ENCODE measurements at places on chromosomes 11 and 22. TPM values are rescaled to one million over a fixed set of nuclear protein-coding genes. Genes with fewer than 3 reads are reported as not detected.

DNA sequence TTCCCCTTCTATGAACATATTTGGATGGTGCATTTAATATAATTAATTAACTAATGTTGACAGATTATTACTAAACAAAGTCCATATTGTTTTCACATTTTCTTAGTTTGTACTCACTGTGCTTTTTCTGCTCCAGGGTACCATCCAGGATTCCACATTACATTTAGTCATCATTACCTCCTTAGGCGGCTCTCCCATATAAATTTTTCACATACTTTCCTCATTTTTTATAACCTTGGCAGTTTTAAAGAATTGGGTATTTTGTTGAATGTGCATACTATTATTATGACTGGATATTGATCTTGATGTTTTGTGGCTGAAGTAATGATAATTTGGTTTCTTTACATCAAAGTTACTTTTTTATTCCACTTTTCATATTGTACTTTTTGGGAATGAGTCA lies 755.6 kb upstream of the ANO3 start:
- DNase-seq, result no peak

DNA sequence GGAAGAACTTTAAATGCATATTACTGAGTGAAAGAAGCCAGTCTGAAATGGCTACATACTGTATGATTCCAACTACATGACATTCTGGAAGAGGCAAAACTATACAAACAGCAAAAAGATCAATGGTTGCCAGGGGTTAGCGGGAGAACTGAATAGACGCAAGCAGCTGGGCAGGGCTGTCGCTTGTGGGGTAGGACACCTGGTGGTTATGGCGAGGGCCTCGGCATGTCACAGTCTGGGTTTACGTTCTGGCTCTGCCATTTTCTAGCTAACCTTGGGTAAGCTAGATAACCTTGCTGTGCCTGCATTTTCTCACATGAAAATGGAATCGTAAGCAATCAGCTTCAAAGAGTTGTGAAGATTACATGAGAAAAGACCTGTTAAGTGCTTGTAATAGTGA lies 55.2 kb upstream of the SYT13 start:
- DNase-seq, result no peak

DNA sequence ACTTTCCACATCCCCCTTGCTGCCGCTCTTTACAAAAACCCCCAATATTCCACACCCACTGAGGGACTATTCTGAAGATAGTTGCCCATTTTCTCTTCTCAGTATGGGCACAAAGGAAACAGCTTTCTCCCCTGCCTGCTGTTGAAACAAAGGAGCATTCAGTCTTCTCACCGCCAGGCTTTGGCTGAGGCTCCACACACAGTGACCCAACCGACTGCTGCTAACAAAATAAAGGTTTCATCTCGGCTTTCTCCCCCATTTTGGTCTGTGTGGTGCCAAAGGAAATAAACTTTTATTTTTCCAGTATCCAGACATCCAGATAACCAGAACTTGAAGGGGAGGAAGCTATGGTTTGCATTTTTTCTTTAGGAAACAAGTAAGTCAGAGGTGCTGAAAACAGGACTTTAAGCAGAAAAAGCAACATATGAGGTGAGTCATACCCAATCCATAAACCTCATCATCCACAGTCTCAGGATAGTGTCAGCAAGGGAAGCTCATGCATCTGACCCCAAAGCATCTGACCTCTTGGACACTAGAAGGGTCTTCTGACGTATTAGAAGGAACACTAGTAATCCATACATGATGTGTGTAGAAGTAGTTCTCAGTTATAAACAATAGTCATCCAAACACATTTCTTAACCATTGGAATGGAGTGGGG lies 6.4 kb downstream of the CLMP start:
- DNase-seq, result no peak

GRCh38 chr11:78265326-78265725 lies 76.6 kb downstream of the USP35 start:
- DNase-seq, result no peak

The ENTHD1 gene
- polyA plus RNA-seq, result not detected

The RAB38 gene
- 24.0 TPM for polyA plus RNA-seq

DNA sequence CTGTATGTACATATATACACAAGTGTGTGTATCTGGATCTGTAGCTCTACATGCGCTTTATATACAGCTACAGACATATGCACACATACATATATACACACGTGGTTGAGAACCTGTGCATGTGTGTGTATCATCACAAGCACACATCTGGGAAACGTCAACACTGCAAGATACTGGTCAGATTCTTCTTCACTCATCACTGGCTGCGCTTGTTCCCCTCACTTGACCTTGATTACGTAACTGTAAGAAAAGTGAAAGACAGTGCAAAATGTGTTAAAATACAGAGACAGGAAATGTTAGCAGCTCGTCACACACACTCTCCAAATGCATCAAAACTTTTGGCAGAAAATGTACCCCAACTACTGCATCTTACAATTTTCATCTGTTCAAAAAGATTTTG lies 51.9 kb upstream of the MN1 start:
- no peak for DNase-seq

Measured in right renal pelvis (tissue), 4 donors.